Stimulated activated CD8-positive, alpha-beta memory T cell treated with anti-CD3 and anti-CD28 coated beads, Interleukin-4, amount 100 ng/mL, for 24 hours (primary cell): ENCODE measurements at places on chromosomes 3 and 15.
A peak's percentile ranks its signal among the peaks of the same experiment; 100 is the strongest.

GRCh38 chr3:108845709-108846293 lies 23.2 kb downstream of the TRAT1 start:
- DNase-seq, result no peak

DNA sequence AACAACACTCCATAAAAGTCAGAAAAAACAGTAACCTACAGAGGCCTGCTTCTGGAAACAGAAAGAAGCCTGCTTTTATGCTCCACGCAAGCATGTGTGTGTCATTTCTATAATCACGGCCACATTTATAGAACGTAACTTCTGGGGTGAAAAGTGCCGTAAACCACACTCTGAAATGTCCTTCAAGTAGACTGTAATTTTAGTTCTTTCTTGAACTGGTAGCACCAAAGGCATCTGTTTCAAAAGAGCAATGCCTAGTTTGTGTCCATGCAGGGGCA lies 19.5 kb upstream of the CMTM7 start:
- no peak for DNase-seq

DNA sequence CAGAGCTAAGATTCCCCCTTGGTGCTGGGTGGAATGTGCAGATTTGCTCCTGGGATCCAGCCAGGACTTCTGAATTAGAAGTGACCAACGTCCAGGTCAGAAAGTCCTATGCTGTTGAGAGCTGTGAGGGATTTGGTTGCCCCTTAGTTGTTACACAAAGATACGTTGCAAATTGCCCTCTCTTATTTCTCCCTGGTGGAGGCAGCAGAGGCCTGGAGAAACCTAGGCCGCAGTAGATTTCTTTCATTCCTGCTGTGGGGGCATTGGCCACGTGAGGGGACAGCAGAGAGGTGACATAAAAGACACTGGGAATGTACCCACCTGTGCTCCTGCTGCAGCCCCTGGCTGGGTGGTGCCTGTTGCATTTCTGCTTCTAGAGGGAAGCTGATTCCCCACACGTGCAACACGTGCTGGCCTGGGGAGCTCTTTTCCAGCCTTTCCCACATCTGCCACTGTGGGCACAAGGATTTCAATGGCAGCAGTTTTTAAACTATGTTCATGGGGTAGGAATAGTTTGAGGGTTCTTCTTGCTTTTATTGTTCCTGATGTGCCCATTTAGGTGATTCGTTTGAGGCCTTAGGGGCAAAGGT lies 65.7 kb downstream of the SYNM start:
- DNase-seq, result no peak

GRCh38 chr3:133703915-133704314 lies 42.2 kb upstream of the TOPBP1 start:
- DNase-seq, result no peak

DNA sequence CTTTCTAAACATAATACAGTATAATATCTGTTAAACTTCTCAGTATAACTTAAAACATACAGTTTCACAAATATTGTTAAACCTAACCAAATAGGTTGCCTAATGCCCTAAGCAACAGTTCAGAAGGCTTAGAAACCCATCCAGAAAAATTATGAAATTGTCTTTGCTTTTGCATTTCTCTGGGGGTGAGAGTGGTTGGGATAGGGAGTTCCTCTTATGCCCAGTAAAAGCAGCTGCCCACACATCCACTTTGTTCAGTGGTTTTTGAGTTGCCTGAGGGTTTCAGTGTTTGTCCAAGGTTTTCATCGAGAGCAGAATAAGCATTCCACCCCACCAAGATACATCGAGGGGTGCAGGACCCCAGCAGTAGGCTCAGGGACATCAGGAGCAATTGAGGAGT lies 179.4 kb downstream of the CDIN1 start:
- DNase-seq, result no peak

GRCh38 chr3:128942161-128942952 lies 51.5 kb downstream of the CFAP92 start:
- DNase-seq, result no peak

DNA sequence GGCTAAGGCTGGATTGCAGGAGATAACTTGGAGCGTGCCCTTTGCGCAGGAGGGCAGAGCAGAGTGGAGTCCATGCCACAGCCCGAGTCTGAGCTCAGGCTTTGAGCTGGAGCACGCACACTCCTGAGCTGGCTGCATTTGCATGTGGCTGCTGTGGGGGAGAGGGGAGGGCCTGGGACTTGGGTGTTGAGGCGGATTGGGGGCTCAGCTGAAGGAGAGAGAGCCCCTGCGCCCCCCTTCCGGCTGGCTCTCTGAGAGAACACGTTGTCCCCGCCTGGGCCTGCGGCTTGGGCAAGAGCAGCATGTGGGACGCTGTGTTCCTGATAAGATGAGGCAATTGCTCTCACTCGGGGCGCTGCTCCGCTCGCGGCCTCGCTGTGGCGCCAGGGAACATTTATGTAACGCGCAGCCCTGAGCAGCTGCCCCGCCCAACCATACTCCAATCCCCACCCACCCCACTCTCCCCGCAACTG lies 39.1 kb downstream of the KLF13 start:
- DNase-seq, result peak; percentile 76

DNA sequence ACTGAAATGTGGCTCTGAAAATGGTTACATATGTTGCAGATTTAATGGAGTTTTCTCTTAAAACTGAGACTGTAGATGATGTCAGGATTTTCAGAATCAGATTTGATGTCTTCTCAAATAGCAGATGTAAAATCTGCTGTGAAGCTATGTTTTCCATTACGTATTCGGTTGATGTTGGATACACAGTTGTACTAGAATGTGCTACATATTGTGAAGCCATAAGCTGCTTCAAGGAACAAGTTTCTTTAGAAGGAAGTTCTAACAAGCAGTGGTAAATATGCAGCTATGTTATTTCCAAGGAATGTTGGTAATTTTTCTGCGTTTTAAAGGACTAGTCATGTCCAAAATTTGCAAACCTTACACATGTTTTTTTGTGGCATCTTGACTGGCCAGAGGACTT lies 197.7 kb downstream of the RBMS3 start:
- DNase-seq, result no peak

GRCh38 chr3:124374583-124374982 lies 355.7 kb upstream of the UMPS start:
- DNase-seq, result no peak

- DNase-seq, result no peak
Measured at GRCh38 chr15:98169551-98169950, 209.0 kb downstream of the ARRDC4 start.

GRCh38 chr3:119582178-119582577 lies 2.9 kb downstream of the ADPRH start:
- DNase-seq, result no peak

DNA sequence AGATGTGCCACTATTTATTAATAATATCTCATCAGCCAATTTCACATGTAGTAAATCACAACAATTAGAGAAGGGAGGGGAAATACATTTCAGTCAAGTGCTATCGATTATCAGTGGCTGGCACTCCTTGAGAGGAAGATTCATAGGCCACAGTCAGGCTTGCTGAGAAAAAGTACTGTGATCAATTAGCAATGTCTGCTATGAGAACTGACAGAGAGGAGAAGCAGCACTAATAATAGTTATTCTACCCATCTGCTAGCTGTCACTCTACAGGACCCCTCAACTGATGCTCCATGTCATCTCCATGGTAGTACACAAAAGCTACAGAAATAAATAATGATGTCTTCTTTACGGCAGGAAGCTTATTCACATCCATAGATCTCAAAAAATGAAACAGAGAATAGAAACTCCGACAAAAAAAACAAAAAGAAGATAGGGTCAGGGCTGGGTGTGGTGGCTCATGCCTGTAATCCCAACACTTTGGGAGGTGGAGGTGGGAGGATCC lies 351.3 kb downstream of the FOXP1 start:
- no peak for DNase-seq

DNA sequence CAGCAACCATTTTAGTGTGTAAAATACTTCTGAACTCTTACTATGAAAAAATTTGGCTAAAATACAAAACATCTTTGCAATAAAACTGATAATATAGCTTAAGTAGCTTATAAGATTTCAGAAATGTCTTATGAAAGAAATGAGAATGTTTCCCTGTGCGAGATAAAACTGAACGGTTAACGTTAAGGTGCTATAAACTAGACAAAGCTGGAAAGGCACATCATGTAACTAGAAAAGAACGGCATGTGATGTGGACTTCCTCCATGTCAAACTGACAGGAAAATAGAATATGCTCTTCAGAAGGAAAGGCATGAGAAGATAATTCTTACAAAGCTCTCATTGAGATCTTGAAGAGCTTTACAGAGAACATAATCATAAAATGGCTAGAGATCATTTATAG lies 36.5 kb downstream of the NCK1 start:
- DNase-seq, result no peak

GRCh38 chr15:63013052-63013808 lies 29.3 kb upstream of the TPM1 start:
- DNase-seq, result no peak

DNA sequence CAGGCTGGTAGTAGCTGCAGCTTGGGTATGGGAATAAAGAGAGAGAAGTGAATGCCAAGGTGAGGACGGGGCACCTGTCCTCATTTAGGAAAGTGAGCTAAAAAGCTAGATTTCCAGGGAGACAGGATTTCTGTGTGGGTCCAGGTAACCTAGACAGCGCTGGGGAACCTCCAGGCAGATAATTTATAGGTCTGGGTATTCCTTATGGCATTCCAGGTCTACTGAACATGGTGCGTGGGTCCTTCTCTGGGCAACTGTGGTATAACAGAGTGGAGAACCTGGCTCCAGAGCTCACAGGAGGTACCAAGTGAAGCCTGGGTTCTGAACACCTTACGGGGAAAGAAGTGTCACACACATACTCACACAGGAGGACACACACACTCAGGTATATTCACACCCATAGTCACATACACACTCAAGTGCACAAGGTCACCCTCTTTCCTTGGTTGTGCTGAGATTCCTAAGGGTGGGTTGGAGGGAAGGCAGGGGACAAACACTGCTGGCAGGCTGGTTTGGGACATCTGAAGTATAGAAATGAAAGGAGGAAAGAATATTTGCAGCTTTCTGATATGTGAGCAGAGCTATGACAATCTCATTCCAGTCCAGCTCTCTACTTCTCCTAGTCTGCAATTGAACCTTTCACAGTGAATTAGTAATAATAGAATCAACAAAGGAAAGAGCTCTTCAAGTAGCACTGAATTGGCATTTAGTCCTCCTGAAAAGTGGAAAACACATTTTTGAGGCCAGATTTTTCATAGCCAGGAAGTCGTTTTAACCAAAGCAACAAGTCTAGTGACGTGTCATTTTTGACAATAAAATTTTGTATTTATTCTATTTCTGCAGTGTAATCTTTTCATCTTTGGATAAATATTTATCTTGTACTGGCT lies 37.4 kb upstream of the ITGA11 start:
- DNase-seq, result no peak

DNA sequence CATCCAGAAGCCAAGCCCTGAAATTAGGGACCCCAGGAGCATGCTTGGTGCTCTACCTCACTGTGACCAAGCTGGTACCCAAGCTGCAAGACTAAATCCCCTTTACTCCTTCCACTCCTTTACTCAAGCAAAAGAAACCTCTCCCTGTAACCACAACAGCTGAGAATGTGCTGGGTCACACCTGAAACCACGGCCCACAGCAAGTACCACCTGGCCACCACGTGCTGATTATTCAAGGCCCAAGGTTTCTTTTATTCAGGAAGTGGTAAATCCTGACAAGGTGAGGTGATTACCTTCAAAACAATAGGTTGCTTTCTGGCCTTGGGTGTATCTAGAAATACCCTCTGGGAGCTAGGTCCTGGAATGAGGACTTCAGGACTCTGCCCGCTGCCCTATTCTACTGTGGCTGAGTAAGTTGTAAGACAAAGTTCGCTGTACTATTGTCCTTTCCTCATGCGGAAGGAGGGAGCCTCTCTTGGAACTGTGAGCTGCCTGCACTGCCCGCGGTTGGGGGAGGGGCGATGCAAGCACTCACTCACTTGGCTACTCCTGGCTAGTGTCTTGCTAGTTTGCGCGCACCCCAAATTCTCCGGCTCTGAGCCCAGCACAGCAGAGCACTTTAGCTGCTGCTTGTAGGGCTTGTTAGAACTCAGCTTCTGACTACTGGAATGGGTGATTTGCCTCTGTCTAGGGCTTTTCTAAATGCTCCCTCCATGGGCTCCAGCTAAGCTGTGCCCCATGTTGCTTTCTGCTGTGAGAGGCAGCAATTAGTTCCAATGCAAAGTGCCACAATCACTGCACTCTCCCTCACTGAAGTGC lies 487.1 kb upstream of the CNTN3 start:
- DNase-seq, result no peak

DNA sequence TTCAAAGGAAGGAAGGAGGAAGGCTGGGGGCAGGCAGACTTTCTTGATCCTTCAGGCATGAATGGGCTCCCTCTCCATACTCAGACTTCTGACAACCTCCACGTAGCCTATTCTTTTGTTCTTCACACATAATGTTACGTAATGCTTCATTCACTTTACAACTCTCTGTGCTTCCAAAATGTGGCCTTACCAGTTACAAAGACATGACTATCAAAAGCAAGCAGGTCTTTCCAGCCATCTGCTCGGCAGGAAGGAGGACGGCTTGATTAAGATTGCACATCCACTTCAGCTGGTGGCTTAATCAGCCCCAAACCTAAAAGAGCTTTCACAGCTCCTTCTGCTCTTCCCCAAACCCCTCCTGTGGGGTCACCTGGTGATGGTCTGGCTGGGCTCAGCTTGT lies 263.2 kb downstream of the XXYLT1 start:
- DNase-seq, result no peak

GRCh38 chr15:36029606-36030210 lies 483.7 kb upstream of the DPH6 start:
- DNase-seq, result no peak

GRCh38 chr3:177694316-177694715 lies 497.0 kb upstream of the TBL1XR1 start:
- no peak for DNase-seq

DNA sequence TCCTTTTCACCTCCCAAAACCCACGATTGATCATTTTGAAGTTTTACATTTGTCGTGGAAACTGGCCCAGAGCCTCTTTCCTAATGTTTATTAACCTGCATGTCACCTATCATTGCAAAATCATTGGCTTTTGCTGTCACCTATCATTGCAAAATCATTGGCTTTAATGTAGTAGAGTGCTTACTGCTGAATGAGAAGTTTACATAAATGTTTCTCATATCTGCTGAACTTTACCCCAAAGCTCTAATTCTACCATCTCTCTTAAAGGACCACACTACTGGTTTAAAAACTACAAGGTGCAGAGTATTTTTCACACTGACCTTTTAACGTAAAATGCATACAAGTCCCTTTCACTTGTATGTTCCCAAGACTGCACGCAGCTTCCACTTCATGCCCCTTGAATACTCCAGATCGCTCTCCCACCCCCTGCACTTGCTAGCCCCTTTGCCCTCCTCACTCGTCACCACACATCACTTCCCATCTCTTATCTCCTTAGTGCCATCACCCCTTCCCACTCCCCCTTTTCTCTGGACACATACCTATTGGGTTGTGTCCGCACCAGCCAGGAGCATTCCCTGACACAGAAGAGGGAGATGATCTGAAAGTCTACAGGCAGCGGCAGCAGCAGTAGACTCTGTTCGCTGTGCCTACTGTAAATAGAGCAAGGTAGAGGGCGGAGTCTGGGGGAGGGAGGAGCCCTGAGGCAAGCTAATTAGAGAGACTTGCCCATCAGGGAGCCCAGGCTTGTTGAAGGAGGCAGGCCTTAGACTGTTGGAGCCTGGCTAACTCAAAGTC lies 30.2 kb upstream of the ATOSA start:
- no peak for DNase-seq
